Right kidney (tissue), 9 donors: ENCODE measurements at places on chromosomes 3 and 15.

DNA sequence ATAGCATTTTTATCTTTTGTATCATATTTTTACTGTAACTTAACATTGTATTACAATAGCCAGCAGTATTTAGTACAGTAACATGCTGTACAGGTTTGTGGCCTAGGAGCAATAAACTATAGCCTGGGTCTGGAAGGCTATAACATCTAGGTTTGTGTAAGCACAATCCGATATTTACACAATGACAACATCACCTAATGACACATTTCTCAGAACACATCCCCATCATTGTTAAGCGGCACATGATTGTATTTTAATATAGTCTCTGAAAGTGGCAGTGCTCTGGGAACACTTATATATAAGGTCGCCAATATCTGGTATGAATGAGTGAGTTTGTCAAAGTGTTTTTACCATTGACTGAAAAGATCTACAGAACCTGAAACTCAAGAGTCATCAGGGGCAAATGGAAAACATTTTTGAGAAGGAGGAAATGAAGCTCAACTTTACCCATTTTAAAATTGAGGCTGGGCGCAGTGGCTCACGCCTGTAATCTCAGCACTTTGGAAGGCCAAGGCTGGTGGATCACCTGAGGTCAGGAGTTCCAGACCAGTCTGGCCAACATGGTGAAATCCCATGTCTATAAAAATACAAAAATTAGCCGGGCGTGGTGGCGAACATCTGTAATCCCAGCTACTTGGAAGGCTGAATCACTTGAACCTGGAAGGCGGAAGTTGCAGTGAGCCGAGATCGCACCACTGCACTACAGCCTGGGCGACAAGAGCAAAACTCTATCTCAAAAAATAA, 38.8 kb upstream of the TNFSF10 start:
- no peak for DNase-seq

GRCh38 chr15:72685925-72686794, at the start of the genes BBS4 and HIGD2B:
Gene BBS4, plus strand, starts transcription at chr15:72686207. Its CDS starts 21 bp downstream, at chr15:72686228.
Gene HIGD2B, minus strand, starts transcription at chr15:72686182. Its CDS starts 9,808 bp downstream, at chr15:72676374.
- peak; percentile 96 for DNase-seq

DNA sequence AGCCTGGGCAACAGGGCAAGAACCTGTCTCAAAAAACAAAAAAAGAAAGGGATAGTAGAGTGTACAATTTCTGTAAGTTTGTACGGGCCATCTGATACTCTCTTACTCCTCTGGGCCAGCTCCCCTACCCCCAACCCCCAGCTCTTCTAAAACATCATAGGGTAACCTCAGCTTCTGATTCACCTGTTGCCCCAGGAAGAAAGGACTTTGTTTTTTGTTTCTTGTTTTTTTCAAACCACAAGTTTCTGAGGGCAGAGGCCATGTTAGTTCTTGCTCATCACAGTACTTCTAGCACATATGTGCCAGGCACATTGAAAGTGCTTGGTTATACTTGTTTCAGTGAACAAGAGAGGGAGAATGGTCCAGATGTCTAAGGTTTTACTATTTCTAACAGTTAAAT, 20.2 kb downstream of the ATOSA start:
- no peak for DNase-seq

GRCh38 chr3:41198046-41198445, 1.3 kb upstream of the CTNNB1 start:
- no peak for DNase-seq

DNA sequence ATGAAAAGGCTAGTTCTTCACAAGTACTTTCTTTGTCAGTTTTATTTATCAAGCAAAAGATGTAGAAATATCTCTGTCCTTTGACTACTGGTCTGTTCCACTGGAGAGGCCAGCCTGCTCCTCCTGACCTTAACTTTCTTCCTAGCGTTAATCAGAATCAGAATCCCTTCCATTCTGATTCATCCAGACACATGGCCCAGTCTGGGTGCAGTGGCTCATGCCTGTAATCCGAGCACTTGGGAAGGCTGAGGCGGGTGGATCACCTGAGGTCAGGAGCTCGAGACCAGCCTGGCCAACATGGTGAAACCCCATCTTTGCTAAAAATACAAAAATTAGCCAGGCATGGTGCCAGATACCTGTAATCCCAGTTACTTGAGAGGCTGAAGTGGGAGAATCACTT, 32.0 kb upstream of the MANF start:
- no peak for DNase-seq

GRCh38 chr3:46449755-46450552, 14.8 kb downstream of the LTF start:
- DNase-seq = no peak

DNA sequence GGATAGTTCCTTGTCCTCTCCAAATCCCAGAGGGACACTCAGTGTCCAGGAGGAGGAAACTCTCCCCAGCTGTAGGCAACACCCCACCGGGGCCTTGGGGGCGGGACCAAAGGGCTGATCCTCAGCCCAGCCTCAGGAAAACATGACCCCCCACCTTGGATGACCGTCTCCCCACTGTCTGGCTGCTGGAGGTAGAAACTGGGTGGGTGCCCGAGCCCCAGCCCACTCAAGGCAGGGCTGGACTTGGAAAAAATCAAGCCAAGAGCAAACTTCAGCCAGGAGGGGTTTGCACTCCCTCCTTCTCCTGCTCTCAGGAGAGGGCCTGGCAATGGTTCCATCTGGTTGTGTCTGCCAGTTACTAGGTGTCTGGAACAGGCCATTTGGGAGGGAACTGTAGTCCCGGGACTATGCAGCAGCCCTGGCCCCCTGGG, 3.6 kb upstream of the RASL12 start:
- no peak for DNase-seq

DNA sequence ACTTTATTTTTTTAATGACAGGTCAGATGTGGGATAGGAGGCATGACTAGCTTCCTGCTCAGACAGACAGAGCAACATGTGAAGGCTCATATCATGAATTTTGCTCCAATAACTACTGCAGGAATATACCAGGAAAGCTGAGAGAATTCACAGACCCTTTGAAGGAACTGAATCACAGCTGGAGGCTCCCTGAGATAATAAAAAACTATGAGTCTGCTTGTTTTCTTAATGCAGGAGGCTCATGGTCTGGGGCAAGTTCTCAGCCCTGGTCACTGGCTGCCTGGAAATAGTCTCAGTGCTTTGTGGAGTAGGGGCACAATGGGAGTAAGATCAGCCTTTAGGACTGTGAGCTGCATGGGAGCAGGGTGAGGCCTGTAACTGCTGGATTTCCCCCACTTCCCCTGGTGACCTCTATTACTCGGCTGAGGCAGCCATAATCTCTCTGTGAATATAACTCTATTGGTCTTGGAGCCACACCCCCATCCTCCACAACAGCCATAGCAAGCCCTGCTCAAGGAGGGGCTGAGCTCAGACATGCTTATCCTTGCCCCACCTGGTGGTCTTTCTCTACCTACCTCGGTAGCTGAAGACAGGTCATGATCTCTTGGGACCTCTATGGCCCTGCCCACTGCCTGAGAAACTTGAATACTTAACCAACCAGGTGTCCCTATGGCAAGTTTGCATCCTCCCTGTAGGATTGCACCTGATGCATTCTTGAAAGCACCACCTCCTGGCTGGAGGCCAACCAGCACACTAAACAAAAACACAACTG, 281.6 kb upstream of the TMCO5A start:
- no peak for DNase-seq

- no peak for DNase-seq
These were observed 15.7 kb upstream of the DPPA4 start for GRCh38 chr3:109353057-109353456.

GRCh38 chr3:57227930-57228751, 612 bp downstream of the APPL1 start:
- DNase-seq = peak; percentile 86

DNA sequence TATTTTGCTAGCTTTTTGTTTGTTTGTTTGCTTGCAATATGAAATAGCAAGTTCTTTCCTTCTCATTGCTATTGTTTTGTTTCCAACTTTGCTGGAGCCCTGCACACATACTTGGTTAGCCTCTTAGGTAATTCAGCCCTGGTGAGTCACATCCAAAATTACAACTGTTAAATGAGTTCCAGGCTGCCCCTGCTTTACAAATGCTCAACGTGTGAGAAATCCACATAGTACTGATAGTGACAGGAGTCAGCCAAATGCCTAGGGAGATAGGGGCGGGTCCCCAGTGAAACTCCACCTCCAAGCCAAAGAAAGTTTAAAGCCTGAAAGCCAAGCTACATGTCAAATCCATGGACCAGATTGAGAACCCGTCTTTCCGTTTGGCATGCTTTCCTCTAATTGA, 81.3 kb upstream of the RNF7 start:
- DNase-seq = no peak

DNA sequence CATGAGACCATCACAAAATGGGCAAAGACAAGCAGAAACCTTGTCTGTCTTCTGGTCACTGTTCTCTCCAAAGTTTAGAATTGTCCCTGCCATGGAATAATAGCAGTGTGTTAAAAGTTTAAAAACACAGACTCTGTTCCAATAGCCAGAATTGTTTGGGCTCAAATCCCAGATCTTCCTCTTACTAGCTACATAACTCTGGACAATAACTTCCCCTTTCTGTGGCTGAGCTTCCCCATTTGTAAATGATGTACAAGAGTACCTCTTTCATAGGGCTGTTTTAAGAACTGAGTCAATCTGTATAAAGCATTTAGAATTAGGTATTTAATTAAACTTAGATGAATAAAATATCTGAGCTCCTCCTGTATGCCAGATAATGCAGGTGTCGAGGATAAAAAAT, 623.0 kb downstream of the NTRK3 start:
- DNase-seq = no peak

GRCh38 chr15:73631915-73632669, 1.1 kb downstream of the NPTN start:
- peak; percentile 55 for DNase-seq

DNA sequence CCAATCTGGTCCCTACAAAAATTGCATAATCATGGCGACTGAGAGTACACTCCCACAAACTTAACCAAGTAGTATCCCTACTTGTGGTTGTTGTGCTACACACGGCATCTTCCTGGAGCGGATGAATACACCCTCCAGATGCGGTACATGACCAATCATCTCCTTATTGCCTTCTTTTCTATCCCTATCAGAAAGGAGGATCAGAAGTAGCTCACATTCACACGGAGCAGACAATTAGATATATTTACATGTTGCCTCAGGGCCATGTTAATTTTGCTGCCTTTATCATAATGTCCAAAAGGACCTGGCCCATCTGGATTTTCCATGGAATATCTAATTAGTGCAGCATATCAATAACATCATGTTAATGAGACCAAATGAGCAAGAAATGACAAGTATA, 96.4 kb upstream of the RNU6-1 start:
- DNase-seq = no peak

DNA sequence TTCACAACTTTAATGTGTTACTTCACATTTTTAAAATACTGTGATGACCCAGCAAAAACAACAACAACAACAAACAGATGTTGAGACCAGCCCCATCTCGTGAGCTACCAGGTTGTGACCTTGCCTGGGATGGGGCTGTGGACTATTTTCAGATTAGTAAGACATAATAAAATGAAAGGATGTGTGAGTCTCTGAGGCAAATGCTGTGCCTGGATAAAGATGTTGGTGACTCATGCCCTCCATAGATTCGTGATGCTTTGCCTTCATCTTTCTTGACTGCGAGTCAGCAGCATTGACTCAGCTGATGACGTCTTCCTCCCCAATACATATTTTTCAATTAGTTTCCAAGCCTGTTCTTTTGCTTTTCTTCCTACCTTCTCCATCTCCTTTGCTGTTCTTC, 453.0 kb upstream of the CFAP20DC start:
- no peak for DNase-seq

DNA sequence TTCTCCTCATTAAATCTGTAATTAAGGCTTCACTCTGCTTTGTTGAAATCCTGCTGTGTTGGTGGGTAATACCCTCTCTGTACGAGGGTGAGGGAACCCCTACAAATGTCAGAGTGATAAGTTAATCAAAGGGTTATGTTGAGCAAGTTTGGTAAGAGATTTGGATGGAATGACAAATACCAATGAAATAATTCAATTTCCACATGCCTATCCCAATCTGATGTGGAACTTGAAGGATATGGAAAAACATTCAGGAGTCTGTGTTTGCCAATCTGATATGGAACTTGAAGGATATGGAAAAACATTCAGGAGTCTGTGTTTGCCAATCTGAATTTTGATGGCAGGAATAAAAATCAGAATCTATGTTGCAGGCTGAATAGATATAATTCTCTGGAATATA, 910.2 kb downstream of the TUSC7 start:
- no peak for DNase-seq

GRCh38 chr15:66700412-66700801, 1.6 kb upstream of the SMAD6 start:
- no peak for DNase-seq

GRCh38 chr3:18679238-18679637, 254.1 kb upstream of the SATB1 start:
- no peak for DNase-seq

GRCh38 chr3:12049675-12050074, 45.5 kb downstream of the SYN2 start:
- DNase-seq = peak; percentile 14

DNA sequence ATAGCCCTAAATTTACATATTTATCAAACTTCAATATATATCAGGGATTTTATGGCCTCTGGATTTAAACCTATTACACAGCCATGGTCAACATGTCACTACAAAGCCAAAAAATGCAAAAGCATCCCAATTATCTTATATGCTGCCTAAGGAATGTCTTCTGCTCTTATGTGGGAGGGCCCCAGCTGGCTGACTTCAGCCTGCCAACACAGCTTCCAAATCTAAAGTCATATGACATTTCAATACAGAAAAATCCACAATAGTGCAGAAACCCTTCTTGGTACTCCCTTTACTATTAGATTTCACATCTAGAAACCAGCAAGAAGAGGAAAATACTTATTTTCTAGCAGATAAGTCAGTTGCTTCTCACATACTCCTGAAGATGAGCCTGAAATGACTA, 6.4 kb downstream of the PFN2 start:
- DNase-seq = no peak

DNA sequence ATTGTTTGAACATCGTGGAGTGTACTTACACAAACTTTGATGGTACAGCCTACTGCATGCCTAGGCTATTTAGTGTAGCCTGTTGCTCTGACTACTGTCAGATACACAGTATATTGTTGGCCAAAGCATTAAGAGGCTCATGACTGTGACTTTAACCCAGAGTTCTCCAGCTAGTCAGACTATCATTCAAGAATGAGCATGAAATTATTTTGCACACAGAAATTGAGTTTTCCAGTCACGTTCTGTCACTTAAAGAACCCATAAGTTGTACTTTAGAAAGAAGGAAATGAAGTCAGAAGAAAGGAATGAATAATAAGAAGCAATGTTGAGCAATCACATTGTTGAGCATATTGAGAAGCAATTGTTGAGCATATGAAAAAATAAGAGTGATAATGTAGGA, 37.6 kb upstream of the SLC22A13 start:
- DNase-seq = no peak

DNA sequence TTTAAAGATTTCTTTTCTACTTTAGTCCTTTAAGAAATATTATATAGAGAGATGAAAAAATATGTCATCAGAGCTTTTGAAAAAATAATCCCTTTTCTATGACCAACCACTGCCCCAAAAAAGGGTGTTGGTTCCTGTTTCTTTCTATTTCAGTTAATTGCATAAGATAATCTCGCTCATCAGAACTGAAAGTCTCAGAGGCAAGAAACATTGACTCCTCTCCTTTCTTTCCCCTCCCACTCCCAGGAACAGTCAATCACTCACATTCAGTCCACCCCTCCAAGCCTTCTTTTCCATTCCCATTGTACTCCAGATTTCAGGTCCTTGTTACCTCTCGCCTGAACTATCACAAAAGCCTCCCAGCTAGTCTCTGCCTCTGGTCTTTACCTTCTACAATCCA, 153.7 kb upstream of the ABI3BP start:
- no peak for DNase-seq
